ENCODE measurements at places on chromosomes 1 and 21.

- no peak for DNase-seq
Measured at GRCh38 chr1:18041102-18041501, 66.5 kb upstream of the IGSF21 start.

- no peak for DNase-seq
Measured at GRCh38 chr1:191174298-191174697, 696.6 kb upstream of the BRINP3 start.

DNA sequence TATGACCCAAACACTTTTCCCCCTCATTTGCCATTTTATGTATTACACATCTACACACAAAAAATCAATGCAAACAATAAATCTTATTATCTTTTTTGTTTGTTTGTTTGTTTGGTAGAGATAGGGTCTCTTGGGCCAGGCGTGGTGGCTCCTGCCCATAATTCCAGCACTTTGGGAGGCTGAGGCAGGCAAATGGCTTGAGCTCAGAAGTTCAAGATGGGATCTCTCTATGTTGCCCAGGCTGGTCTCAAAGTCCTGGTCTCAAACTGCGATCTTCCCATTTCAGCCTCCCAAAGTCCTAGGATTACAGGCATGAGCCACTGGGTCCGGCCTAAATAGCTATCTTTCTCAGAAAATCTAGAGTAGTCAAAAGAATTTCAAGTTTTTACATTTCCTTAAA is 1.2 kb upstream of the DBT start:
- DNase-seq: no peak

GRCh38 chr1:28086651-28087050 is 1.8 kb downstream of the EYA3 start:
- no peak for DNase-seq

DNA sequence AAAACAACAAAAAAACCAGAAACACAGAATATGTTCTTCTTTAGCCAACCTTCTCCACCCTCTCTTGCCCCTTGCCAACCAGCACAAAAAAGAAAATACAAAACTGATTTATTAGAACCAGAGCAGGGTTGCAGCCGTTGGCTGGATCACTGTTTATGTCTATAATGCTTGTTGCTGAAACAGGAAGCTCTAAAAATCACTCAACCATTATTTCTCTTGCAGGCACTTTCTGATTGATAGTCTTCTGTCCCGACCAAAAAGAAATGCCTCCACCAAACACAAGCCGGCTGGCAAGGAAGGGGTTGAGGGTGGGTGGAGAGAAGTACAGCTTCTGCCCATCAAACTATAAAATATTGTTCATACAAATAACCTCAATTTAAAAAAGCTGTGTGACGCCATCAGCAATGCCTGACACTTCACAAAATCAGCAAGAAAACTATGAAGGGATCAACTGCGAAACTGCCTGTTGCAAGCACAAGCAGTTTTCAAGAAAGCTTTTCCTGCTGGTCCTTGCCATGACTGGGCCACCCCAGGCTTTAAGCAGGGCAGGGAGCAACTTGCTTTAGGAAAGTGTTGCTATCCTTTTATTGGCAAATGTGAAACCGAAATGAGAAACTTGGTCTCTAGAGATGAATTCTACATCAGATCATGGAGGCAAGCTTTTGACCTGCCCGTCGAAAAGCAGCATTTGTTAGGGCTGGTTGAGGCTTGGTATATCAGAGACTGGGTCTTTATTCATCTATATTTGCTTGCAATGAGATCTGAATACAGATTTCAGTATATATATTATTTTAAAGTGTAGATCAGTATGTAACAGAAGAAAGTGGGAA is 174.2 kb downstream of the RUNX1 start:
- DNase-seq: no peak

- no peak for DNase-seq
Measured at GRCh38 chr1:160671603-160672517, 25.0 kb upstream of the SLAMF1 start.

DNA sequence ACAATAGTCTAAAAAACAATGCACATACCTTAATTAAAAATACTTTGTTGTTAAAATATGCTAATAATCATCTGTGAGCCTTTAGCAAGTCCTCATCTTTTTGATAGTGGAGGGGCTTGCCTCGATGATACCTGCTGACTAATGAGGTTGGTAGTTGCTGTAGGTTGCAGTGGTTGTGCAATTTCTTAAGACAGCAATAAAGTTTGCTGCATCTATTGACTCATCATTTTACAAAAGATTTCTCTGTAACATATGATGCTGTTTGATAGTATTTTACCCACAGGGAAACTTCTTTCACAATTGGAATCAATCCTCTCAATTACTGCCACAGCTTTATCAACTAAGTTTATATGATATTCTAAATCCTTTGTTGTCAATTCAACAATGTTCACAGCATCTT is 7.6 kb downstream of the C1orf87 start:
- no peak for DNase-seq
